ENCODE measurements at places on chromosomes 6 and 20. TPM values are rescaled to one million over a fixed set of nuclear protein-coding genes. Genes with fewer than 3 reads are reported as not detected.

GRCh38 chr20:55283889-55284288 lies 721.4 kb downstream of the CBLN4 start:
- no peak for DNase-seq

GRCh38 chr6:35919085-35919826 lies 1.6 kb downstream of the SRPK1 start:
- DNase-seq, result no peak

The HUS1B gene
- 0.15 TPM for total RNA-seq

DNA sequence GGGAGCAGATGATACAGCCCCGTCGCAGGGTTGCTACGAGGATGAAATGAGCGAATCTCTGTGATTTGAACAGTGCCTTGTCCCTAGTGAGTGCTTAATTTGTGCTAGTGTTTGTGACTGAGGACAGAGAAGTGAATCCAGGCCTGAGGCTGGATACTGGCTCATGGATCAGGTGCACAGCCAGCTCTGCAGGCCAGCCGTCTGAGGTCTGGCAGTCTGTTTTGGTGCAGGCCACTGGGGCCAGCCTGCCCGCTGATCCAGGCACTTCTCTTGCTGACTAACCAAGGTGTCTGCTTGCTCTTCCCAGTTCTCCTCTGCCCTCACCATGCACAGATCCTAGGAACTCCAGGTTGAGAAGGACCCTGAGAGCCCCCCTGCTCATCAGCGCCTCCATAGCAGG lies 181.0 kb downstream of the LRFN2 start:
- DNase-seq, result no peak

The C20orf144 gene
- 0.42 TPM for total RNA-seq

The TRIM10 gene
- not detected for total RNA-seq

DNA sequence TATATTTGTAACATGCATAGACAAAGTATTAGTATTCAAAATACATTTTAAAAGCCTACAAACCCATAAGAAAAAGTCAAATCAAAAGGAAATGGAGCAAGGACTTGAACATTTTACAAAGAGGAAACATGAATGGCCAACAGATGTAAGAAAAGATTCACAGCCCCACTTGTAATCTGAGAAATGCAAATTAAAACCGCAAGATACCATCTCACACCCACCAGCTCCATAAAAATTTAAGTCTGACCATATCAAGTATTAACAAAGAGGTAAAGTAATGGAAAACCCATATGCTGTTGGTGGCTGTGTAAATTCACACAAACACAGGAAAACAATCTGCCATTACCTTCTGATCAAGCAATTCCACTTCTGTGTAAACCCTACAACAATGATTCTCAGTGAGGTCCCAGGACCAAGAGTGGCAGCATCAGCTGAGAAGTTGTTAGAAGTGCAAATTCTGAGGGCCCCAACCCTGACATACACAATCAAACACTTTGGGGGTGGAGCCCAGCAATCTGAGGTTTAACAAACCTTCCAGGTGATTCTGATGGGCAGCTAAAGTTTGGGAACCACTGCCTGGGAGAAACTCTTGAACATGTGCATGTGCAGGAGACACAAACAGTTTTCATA lies 30.9 kb downstream of the BCL2L1 start:
- peak; percentile 63 for DNase-seq

DNA sequence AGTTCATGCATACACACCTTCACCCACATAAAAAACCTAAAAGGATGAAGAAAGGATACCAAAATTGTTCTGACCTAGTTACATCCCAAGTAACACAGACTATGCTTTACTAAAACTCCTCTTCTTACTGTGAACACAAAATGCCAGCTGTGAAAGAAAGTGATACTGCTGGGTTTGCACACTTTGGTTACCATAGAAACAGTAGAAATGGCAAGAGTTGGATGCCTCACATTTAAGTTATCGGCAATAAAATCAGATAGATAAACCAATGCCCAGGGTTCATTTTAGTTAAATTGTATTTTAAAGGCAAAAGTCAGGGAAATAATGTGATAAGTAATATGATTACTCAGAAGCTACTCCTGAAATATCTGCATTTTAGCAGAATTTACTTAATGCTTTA lies 161.9 kb downstream of the CDK19 start:
- no peak for DNase-seq

DNA sequence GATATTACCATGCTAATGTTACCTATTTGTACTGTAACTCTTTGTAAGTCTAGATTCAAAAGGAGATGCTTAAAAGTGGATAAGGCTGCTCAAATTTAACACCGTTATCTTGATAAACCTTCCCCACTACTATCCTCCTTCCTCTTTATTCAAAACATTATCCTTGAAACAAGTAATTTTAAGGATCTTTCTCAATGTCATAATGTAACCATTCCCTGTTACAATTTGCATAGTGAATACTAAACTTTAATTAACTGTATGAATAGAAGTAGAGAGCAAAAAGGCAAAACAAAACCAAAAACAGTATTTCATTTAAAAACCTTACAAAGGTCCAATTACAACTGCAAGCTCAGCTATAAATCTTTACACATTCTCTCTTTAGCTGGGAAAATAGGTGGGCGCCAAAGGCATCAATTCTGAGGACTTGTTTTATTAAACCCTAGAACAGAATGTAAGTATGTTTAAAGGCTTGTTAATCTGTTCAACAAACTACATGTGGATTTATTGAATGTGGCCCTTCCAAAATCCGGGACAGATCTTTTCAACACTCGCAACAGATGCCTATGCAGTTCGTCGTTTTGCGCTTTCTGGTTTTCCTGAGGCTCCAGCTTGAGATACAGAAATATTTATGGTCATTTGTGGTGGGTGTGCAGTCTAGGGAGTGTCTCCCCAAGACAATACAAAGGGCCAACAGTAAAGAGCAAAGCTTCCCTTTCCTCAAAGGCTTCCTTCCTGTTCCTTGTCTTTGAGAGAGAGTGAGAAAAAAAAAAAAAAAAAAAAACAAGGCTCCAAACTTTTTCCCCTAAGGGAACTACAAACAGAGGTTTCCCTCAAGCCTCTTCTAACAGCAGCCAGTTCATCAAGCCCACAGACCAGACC lies 15.1 kb downstream of the KIF13A start:
- DNase-seq, result no peak

The PSORS1C1 gene
- 0.48 TPM for total RNA-seq

DNA sequence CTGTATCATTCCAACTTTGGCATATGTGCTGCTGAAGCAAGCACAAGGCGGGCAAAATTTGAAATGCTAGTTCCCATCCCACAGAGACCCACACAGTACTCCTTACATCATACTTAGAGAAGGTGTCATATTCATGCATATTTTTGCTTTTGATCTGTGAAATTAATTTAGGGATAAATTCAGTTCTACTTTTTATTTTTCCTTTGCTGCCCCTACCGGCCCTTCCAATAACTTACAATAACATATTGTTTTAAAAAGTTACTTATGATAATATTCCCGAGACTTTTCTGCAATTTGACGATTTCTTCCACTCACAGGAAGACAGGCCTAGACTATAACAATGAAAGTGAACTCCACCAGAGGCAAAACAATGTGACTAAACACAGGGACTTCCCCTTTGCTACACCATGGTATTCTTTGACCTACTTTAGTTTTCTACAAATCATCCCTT lies 35.0 kb downstream of the SESN1 start:
- no peak for DNase-seq

The CDH4 gene
- total RNA-seq, result 0.06 TPM

Measured in SJCRH30 (cell line).